ENCODE measurements at places on chromosomes 13 and 19.

DNA sequence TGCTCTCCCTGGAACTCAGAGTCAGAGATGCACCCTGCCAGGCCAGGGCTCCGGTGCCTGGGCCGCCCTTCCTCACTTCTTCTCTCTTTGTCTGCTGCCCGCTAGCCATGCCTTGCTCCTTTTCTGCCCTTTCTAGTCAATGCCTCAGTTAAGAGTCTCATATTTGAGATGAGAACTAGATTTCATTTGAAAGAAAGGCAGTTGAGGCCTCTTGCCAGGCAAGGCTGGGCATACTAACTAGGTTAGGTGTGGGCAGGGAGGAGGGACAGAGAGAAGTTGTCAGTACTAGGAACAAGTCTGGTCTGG, 341.6 kb downstream of the DNAJC15 start:
- DNase-seq, result no peak

- no peak for DNase-seq
These were observed 155.5 kb upstream of the STARD13 start for GRCh38 chr13:33441015-33441414.

DNA sequence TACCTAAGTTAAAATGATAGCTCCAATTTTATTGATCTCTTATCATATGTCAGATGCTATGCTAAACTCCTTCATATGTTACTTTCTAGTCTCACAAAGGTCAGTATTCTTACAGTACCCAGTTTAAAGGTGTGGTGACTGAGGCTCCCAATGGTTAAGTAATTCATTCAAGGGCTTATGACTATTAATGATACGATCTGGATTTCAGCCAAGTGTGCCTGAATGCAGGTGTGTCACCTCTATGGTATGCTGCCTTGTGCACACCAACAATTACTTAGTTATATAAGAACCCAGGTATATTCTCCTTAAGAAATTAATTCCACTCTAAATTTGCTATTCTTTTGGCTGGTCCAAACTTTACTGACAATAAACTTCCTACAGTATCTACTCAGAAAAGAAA, 84.6 kb upstream of the TRPC4 start:
- no peak for DNase-seq

DNA sequence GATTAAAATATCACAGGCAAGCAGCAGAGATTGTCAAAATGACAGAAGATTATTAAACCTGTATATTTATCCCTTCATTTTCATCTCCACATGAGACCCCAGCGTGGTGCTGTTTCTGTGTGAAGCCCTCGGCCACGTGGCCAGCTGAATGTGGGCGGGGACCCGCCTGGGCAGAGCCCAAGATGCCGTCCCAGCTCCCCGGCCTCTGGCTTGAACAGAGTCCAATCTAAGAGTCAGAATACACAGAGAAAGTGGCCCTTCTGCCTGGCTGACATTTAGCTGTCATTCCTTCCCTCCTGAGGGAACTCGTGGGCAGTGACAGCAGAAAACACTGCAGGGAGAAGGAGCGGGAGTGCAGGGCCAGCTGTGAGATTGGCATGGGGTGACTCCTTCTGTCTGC, 34.9 kb upstream of the UQCRFS1 start:
- DNase-seq, result no peak

GRCh38 chr13:111429064-111429558, 108.7 kb downstream of the TEX29 start:
- DNase-seq, result peak; percentile 75
